Prostate gland (tissue), 2 donors: ENCODE measurements at places on chromosomes 3 and 15. TPM values are rescaled to one million over a fixed set of nuclear protein-coding genes. Genes with fewer than 3 reads are reported as not detected.

DNA sequence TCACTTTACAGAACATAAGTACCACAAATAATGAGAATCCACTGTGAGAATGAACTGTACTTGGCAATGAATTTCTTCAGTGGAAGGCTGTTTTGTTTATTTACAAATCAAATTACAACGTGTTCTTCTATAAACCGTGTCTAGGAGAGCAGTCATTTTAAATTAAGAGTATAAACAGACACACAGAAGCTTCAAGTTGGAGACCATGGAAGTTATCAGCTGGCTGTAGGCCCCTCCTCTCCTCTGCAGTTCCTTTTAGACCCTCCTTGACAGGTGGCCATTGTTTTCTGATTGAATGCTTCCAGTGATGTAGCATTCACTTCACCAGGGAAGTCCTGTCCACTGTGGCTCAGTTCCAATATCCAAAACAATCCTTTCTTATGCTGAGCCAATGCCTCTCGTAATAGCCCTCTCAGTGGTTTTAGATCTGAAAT lies 7.3 kb upstream of the MAPK6 start:
- peak; percentile 25 for DNase-seq

The LXN gene
- total RNA-seq: 48.4 TPM

- DNase-seq: no peak
Observed at GRCh38 chr3:179181993-179182551, 33.9 kb downstream of the PIK3CA start.

DNA sequence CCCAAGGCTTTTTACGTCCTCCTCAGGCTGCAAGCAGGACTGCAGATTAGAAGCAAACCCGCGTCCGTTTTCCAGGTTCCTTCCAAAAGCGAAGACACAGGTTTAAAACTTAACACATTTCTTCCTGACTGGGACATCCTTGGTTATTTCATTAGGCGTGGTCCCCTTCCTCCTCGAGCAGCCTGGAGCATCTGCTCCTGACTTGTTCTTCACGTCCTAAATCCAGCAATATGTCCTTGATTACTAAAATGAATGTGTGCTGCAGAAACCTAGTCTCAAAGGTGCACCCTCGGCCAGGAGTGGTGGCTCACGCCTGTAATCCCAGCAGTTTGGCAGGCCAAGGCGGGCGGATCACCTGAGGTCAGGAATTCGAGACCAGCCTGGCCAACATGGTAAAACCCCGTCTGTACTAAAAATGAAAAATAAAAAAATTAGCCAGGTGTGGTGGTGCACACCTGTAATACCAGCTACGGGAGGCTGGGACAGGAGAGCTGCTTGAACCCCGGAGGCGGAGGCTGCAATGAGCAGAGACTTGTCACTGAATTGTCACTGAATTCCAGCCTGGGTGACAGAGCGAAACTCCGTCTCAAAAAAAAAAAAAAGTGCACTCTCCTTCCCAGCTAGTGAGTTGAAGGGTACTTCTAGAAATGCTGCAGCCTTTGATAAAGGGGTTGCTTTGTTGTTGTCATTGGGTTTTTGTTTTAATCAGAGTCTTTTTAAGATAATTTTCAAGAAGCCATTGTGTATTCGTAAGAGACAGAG lies 842 bp upstream of the LRIG1 start:
- no peak for DNase-seq

GRCh38 chr15:64251121-64251520 lies 88.3 kb upstream of the PPIB start:
- no peak for DNase-seq

DNA sequence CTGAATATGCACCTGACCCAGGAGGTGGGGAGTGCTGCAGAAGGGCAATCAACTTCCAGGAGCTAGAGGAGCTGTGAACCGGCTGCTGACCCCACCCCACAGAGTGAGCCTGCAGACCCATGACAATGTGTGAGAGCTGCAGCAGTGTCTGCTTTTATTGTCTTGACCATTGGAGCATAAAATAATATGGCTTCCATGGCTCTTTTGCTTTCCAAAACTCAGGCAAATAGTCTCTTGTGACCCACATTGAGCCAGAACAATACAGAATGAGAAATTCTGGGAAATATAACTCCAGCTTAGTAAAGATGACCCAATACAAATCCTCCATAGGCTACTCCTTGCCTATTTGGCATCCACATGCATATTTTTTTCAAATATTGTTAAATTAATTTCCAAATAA lies 309.6 kb downstream of the PYDC2 start:
- no peak for DNase-seq

- DNase-seq: no peak
Observed at GRCh38 chr3:9686050-9686550, 17.5 kb upstream of the CPNE9 start.

DNA sequence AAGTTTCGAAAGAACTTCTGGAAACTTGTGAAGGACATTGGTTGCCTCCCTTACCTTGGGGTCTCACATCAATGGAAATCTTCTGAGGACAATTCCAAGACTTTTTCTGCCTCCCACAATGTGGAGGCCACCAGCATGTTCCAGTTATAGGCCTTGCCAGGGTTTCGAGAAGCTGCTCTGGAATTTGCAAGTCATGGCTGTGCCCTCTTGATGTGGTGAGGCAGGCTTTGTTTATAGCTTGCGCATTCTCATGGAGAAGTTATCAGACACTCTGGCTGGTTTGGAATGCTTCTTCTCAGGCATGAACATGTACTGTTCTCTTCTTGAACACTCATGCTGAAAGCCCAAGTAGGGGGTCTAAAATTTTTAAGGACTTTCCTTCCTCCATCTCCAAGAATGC lies 4.1 kb downstream of the CXCR6 start:
- no peak for DNase-seq

- no peak for DNase-seq
Observed at GRCh38 chr3:149026718-149027117, 35.4 kb downstream of the GYG1 start.

DNA sequence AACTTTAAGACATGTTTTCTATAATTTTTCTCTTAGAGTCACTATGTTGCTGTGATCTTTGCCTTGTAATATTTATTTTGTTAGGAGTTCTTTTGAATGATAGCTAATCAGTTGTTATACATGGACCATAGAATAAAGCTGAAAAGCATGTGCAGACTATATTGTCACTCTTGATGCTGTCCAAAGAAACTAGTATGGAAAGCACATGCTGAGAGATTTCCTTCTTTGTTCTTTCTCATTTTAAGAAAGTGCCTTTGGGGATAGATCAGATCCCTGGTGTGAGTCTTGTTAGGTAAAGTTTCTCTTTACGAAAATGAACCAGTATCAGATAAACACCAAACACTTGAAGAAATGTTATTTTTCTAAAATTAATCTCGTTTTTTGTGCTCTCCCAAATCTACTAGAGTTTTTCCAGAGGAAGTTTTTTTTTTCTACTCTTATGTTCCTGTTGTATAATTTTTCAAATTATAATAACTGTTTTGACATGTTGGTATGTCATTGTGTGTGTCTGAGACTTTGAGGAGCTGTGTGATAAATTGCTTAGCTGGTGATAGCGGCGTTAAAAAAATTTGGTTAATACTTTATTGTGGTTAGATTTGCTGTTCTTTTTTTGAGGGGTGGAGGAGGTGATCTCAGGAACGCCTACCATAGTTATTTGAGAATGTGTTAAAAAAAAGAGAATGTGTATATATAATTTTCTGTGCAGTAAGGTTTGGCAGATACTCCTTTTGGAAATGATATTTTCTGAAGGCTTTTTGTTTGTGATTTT lies 2.2 kb downstream of the PIAS1 start:
- DNase-seq: no peak

GRCh38 chr3:174285242-174285864 lies 573.8 kb upstream of the NAALADL2 start:
- DNase-seq: no peak

GRCh38 chr3:56282341-56282740 lies 185.9 kb downstream of the ERC2 start:
- no peak for DNase-seq

GRCh38 chr15:55247766-55248427 lies 41.7 kb downstream of the RAB27A start:
- DNase-seq: no peak

- DNase-seq: no peak
Observed at GRCh38 chr3:163924600-163924999, 1153.7 kb downstream of the SI start.

DNA sequence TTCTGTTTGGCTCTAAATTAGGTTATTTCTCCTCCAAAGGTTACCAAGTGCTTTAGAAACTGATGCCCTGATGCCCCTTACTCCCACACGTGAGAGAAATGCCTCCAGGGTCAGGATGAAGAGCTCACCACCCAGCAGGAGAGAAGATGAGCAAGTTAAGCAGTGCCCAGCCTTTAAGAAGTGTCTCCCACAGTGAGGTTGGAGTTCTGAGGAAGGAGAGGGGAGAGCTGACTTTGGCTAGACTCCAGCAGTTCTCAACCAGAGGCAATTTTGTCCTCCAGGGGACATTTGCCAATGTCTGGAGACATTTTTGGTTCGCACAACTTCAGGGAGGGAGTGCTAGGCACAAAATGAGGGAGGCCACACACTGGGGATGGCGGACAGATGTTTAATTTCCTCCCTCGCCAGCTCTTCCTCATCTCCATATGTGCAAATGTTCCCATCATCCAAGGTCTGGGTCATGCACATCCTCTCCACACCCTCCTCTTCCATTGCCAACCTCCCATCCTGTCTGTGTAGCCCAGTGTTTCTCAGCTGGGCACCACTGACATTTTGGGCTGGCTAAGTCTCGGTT lies 50.6 kb upstream of the SLC7A14 start:
- no peak for DNase-seq

The MASP1 gene
- 27.3 TPM for total RNA-seq

- peak; percentile 58 for DNase-seq
Observed at GRCh38 chr15:67838789-67839332, 984 bp downstream of the RNU6-1 start.

DNA sequence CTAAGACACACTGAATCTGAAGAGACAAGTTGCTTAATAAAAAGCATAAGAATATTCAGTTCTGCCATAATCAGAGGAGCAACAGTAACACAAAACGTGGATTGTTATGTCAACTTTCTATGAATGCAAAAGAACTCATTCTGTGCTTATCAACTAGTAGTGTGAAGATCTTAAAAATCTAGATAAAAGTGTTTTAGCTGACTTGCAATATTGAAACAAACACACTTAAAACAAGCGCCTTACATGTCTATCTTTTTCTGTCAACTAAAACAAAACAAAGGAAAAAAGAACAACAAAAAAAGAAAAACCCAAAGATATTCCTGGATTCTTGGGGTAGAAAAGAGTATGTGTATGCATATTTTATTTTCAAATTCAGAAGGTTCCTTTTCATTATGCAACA lies 37.7 kb downstream of the TASOR start:
- no peak for DNase-seq

- DNase-seq: no peak
Observed at GRCh38 chr3:70011582-70011981, 12.0 kb downstream of the SAMMSON start.

DNA sequence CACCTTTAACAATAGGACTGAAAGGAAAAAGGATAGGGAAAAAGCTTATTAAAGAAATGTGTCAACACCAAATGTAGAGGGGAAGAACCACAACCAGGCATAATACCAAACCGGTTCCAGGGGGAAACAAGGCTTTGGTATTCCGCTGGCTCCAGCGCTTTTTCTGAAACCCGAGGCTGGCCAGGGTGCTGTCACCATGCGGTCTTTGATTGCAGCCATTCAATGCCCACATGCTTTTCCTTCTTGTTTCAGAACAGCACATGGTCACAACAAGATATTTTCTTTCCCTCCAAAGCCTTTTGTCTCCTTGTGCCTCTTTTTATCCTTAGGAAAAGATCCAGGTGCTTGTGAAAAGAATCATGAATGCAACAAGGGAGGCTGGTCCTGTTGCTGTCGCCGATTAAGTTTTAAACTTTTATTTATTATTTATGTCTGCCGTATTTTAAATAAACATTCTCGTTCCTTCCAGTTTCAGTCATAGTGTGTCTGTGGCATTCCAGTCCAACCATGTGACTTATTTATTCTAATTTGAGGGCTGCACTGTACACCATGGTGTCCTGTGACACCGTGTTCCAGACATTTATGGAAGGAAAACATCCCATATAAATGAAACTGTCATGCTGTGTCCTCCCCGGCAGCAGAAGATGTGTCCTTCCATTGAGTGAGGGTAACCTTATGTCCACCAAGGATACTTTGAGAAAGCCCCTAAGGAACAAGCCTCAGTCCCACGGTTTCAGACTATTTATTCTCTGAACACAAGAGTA lies 41.1 kb downstream of the CCK start:
- peak; percentile 60 for DNase-seq

The CPB1 gene
- total RNA-seq: 9.9 TPM

DNA sequence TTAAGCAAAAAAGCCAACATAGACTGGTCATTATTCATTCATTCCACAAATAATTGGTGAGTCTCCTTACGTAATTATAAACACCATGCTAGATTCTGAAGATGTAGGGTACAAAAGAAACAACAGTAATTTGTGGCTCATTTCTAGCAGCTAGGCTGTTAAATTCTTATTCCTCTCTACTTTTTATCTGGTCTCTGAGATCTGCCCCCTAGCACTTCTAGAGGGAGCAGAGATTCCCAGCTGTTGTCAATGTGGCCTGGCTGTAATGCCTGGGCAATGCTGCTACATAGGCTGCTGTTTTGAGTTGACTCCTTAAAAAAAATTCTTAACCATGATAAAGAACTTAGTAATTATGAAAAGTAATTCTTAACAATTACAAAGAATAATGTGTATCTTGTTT lies 434.9 kb upstream of the THRB start:
- DNase-seq: no peak

- DNase-seq: peak; percentile 95
Observed at GRCh38 chr3:50238549-50239026, 2.6 kb downstream of the GNAI2 start.

DNA sequence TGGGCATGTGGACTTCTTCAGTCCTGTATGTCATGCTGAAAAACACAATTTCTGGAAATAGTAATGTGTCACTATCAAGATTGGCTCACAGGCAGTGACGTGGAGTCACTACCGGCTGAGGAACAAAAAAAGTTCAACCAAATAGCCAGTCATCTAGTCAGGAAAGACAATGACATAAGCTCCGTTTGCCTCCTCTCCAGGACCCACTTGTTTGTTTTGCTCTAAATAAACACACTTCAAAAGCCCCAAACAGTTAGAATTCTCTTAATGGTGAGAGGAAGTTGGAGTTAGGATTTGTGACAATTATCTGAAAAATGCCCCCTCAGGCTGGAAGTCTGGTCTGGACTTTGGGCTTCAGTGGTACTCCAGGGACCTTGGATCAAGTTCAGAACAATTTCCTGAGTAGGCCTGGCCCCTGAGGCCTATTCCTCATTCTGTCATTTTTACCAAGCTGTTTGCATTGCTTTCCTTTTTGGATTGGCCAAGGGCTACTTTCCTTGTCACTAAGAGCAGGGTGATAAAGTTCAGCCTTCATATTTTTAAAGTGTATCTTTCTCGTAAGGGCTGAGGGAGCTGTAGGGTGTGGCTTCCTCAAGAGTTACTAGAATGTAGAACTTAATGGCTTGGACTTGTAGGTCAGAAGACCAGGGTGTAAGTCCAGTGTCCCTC lies 98.9 kb downstream of the EOMES start:
- DNase-seq: no peak

DNA sequence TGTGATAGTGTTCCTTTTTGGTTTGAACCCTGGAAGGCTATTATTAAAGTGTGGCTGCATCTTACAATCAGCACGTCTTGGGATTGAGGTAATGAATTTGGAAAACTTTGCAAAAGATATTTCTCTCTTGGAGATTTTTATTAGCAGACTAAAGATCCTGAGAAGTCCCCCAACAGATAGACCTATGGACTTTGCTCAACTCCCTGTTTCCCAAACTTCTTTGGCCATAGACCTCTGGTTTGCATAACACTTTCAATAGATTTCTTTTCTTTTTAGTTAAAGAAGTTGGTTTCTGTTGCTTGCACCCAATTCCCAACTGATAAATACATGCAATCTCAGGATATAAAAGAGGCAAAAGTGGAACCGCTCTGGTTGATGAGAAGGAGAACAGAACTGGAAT lies 465.8 kb upstream of the PROK2 start:
- DNase-seq: no peak

GRCh38 chr3:33940149-33940548 lies 141.7 kb downstream of the PDCD6IP start:
- DNase-seq: no peak
